ENCODE measurements at places on chromosomes 7 and 10. TPM values are rescaled to one million over a fixed set of nuclear protein-coding genes. Genes with fewer than 3 reads are reported as not detected.

Gene NEUROG3
- total RNA-seq, result not detected

Gene CDC14C
- total RNA-seq, result not detected

Gene DYDC2
- not detected for total RNA-seq

Gene MAD1L1
- 51.6 TPM for total RNA-seq

Gene SAP25
- total RNA-seq, result 0.34 TPM

All from bronchus fibroblast of lung (primary cell).